Stimulated activated CD4-positive, alpha-beta T cell treated with anti-CD3 and anti-CD28 coated beads, Interleukin-4, amount 100 ng/mL, for 1 hour (primary cell): ENCODE measurements at places on chromosomes 2 and 18.
A peak's percentile ranks its signal among the peaks of the same experiment; 100 is the strongest.

DNA sequence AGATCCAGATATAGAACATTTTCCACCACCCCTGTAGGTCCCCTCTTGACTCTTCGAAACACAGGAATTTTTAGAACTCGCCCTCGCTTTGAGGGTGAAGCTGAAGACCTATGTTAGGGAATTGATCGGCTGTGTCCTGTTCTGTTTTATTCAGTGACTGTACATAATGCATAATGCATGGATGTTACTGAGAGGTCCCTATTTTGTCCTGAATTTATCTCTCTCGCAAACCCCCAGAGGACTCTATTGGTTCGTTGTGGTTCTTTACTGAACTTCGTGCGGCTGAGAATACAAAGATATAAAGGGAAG is 431 bp upstream of the EIF5B start:
- DNase-seq = no peak

GRCh38 chr2:172967036-172967982 is 108.3 kb upstream of the MAP3K20 start:
- no peak for DNase-seq

DNA sequence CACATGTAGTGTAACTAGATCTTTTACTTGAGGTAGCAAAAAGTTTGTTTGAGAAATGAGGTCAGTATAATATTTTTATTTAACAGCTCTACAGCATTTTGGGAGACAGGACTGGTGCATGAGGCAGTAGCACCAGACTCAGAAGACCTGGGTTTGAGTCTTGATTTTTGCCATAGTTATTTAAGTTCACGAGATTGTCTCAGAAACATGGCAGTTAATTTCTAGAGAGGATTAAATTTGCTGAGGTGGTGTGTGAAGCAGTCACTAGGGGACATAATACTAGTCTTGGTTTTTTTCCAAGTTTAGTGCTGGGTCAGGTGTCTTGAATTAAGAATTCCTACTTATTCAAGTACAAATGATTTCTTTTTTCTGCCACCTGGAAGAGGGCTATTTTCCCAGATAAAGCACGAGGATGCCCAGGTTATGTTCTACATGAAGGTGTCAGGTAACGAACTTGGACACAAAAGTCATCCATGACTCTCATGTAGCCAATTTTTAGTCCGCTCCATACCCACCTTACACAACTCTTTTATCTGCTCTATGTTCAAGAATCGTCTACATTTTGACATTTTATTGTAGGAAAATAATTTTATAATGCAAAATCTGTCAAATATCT is 1.4 kb downstream of the MARCHF7 start:
- no peak for DNase-seq

GRCh38 chr18:56770097-56770496 is 118.9 kb downstream of the WDR7 start:
- DNase-seq = no peak

GRCh38 chr2:29033172-29033571 is 41.2 kb downstream of the PCARE start:
- no peak for DNase-seq

DNA sequence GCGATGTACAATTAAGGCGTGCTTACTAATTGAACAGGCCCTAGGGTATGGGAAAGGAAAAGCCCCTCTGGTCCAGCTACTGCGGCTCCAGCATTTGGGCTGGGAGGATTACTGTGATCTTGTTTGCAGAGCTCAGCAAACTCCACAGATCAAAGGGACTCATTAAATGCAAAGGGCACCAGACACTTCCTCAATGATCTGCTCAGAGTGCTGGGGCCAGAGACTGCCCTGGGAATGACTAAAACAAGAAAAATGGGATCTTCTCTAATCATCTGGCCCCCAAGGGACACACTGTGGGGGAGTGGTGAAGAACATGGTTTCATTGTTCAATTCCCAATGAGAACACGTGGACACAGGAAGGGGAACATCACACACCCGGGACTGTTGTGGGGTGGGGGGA is 85.0 kb downstream of the MARCHF4 start:
- no peak for DNase-seq

DNA sequence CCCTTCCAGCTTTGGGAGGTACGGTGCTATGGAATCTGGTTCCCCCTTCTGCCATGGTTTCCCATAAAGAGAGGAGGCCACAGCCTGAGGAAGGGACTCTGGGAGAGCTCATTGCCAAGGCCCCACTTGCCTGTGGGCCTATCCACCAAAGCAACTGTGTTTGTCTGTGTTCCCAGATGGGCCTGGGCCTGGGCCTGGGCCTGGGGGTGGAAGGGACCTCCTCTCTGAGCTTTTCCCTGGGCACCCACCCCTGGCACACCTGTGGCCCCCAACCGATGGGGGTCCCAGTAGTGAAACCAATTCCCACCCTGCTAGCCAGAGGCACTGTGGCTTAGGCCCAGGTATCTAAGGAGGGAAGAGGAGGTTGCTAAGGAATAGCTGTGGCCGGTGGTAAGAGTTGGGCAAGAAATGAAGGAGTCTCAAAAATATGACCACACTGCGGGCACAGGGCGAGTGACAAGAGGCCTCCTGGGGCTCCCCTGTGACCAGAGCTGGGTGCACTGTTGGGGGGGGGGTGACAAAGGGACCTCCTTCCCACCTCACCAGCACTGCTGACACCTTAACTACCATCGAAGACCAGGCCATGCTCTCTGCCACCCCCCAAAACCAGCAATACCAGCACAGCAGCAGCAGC is 4.9 kb upstream of the DUSP2 start:
- no peak for DNase-seq

DNA sequence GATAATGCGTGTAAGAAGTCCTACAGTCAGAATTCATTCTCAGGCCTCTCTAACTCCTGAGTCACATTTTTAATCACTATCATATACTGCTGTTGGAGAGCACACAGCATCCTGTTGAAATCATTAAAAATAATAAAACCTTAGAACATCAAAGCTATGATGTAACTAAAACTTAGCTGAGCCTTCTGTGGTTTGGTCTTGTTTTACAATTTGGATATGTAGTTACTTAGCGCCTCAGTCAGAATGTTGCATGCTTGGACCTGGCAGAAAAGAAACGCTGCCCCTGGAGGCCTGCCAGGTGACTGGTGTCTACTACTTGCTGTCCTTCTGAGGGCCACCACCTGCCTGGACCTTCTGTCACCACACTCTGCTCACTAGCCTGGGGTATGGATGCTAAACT is 261.1 kb upstream of the RASGRP3 start:
- no peak for DNase-seq

- DNase-seq = no peak
Observed at GRCh38 chr18:7682321-7682720, 115.2 kb downstream of the PTPRM start.

GRCh38 chr2:85183479-85183878 is 50.3 kb downstream of the TCF7L1 start:
- DNase-seq = no peak

DNA sequence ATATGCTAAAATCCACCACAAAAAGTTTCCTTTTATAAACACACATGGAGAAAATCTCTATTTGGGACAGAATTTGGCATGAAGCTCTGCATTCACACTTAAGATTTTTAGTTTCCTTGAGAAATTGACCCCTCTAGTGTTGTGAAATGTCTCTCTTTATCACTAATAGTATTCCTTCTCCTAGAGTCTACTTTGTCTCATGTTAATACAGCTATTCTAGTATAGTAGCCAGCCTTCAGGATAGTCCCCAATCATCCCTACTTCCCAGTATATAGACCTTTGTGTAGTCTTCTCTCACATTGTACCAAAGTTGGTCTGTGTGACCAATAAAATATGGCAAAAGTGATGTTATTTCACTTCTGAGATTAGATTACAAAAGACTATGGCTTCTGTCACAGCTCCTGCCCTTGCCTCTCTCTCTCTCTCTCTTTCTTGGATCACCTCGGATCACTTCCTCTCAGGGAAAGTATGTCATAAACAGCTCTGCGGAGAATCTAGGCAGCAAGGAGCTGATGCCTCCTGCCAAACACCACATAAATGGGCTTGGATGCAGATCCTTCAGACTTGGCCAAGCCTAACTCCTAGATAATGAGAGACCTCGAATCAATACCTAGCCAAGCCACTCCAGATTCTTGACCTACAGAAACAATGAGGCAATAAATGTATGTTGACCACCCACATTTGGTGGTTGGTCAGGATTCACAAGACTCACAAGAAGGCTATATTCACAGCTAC is 59.7 kb upstream of the NABP1 start:
- no peak for DNase-seq

DNA sequence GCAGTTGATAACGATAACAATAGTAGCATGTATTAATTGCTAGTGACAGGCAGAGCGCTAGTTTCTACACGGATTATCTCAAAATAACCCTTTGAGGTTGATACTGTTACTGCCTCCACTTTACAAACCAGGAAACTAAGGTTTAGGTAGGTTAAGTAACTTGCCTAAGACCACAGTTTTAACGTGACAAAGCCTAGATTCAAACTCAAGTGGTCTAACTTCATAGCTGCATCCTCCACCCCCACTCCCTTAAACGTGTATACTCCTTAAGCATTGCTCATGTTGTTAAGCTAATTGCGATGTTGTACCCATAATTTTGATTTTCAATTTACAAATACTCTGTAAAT is 1.2 kb downstream of the ME2 start:
- DNase-seq = no peak

DNA sequence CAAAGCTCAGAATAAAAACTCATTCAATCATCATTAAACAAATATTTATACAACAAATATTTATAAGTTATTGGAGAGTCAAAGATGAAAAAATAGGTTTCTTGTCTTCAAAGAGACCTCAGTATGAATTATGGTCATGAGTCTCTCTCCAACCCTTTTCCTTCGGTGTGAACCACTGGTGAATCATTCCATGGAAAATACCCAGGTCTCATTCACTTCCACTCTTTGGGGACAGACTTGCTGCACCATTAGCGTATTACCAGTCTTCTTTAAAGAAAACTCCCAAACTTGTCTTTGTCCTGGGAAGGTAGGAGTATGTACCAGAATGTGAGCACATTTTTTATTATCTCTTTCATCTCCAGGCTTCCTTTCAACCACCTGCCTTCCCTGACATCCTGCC is 257.4 kb upstream of the RBMS1 start:
- DNase-seq = no peak

- no peak for DNase-seq
Observed at GRCh38 chr2:150700666-150701580, 213.5 kb upstream of the RND3 start.

GRCh38 chr2:51013079-51013932 is 18.6 kb downstream of the NRXN1 start:
- DNase-seq = no peak

GRCh38 chr2:44730593-44730992 is 210.9 kb upstream of the SIX3 start:
- no peak for DNase-seq

GRCh38 chr18:9337873-9338272 is 3.3 kb downstream of the TWSG1 start:
- DNase-seq = no peak

DNA sequence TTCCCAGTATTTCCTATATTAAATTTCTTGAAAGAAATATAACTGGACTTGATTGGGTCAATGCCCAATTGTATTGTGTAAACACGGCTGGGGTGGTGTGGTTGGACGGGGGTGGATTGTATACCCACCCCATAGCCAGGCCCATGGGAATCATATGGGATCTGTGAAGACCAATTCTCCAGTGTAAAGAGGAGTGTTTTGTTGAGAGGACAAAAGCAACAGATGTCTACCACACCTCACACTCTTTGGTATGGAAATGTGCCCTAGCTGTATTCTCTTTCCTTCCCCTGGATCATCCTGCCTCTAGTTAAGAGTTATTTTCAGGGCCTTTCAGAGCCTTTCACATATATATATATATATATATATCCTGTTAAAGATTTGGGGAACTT is 57.5 kb upstream of the TGIF1 start:
- DNase-seq = no peak

DNA sequence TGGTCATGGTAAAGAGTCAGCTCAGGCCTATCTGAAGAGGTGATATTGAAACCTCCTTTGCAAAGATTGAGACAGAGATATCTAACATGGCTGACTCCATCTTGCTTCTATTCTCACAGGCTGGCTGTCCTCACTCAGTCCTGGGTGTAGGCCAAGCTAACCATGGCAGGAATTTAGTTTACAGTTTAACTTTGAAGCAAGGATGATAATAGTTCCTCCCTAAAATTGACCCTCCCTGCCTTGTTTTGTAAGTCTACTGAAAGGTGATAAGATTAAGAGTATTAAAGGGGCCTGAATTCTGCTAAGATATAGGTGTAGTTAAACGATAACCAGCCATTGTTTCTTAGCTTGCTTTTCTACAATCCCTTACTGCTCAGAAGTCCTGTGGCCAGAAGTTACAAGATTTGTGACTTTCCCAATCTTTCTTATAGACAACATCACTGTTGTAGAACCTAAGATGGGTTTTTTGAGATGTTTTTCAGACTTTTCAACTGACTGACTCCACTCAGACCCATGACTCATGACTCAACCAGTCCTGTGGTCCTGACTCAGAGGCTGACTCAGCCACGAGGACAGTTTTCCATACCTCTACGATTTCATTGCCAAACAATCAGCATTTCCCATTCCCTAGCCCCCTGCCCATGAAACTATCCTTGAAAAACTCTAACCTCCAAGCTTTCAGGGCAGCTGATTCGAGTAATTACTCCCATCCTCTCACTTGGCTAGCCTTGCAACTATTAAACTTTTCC is 195.7 kb upstream of the SESTD1 start:
- peak; percentile 3 for DNase-seq

GRCh38 chr2:96344011-96344410 is 8.4 kb downstream of the NCAPH start:
- DNase-seq = peak; percentile 26

DNA sequence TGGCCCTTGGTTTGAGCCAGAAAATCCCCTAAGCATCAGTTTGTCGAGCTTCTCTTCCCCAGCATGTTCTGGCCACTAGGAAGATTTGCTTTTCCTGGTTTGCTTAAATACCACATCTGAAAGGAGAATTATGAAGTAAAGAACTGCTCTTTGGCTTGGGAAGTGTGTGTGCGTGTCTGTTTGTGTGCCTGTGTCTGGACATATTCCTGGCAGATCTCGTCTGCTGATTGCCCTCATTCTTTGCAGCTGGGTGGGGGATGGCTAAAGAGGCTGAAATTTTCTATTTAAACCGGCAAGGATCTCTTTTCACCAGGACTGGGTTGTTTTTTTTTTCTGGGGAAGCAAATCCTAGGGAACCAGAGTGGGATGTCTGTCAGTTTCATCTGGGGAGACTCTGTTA is 57.3 kb upstream of the MBOAT2 start:
- no peak for DNase-seq

- DNase-seq = no peak
Observed at GRCh38 chr2:155630760-155631159, 701.8 kb downstream of the NR4A2 start.

DNA sequence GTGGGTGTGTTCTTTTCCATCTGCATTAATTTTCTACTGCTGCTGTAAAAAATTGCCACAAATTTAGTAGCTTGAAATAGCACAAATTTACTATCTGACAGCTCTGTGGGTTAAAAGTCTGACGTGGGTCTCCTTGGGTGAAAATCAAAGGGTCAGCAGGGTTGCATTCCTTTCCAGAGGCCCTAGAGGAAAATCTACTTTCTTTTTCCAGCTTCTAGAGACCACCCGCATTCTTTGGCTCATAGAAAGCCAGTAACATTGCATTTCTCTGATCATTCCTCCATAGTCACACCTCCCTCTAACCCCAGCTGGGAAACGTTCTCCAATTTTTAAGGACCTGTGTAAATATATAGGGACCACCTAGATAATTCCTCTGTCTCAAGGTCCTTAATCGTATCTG is 128.8 kb downstream of the ATL2 start:
- no peak for DNase-seq

GRCh38 chr2:45697190-45697589 is 45.7 kb downstream of the PRKCE start:
- DNase-seq = no peak
